ENCODE measurements at places on chromosomes 6 and 20.

DNA sequence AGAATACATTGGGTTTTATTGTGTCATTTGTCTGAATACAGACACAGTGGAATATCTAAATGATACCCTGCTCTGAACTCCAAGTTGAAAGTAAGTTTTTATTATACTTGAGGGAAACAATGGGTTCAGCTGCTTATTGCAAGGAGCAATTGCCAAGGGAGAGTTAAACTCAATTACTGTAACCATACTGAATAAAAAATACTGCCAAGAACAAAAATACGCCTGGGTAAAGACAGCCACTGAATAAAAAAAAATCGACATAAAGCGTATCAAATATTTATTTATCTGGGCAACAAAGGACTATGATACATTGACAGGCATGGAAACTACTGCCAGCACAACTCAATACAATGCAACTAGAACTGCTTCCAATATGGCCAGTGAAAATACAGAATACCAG is 18.1 kb downstream of the TFAP2A start:
- DNase-seq: no peak

DNA sequence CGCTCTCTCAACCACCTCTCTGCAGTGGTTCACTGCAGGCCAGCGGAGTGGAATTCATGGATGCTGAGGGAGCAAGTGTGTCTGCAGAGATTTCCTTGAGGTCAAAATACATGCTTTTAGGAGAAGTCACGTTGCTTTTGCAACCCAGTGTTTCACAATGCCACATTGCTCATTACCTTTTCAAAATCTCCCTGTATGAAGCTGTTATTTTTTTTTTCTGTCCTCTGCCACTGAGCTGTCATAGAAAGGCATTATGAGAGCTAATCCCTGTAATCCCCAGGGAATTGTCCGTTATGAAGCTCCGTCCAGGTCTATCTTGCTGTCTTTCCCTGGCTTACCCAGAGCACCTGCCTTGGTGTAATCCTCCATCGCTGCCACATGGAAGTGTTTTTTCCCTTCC is 60.5 kb upstream of the SLC22A23 start:
- DNase-seq: peak; percentile 96

DNA sequence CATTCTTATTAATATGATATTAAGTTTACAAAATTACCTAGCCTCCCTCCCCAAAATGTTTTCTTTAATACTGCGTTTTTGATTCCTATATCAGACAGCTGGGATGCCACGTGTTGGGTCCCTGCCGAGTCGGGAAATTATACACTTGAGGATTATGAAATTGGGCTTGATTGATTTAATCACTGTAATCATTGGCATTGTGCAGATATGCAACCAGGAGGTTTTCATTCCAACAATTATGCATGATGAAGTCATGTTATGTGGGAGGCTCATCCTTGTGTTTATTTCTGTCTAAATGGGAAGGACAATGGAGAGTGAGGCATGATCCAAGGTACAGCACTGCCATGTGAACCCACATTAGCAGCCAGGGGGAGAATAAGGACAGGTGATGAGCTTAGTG is 30.6 kb upstream of the RIPOR2 start:
- DNase-seq: no peak

DNA sequence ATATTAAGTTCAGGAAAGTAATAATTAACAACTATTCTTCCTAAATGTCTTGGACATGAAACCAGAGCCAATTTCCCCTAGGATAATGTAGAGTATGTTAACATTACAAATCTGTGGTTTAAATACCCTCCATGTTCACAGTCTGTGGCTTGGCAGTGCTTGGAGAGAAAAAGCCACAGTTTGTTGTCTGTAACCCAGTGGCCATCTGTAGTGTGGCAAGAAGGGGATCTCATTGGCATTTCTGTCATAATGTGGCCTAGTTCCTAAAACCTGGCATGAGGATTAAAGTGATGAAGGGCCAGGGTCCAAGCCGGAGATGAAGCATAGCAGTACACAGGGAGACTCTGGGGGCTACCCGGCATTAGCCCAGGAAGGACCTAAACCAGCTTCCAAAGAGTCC is 31.2 kb downstream of the SYNE1 start:
- DNase-seq: peak; percentile 63

DNA sequence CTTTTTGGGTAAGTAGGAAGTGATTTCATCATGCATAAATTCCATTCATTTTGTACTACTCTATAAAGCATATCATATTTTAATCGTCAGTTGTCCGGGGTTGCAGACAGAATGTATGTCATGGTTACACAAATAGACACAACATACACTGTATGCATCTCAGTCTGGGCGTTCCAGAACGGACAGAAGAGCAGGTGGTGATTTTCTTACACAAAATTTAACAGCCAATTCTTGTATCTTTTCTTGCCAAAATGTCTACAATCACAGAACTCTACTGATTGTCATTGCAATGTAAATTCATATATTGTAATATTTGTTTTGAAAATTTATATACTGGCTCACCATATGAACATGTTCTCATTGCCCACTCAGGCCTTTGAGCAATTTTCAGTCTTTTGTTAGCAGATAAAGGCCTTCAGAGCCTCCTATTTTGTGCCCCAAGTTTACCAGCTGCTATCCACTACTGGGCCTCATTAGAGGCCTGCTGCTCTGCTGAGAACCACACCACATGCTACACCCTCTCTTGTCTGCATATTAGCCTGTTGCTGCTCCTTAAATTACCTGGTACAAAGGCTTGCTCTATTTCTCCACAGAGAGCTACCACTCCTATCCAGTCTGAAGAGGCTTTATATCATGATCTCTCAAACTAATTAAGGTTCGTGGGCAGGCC is 61.5 kb downstream of the PRDM13 start:
- no peak for DNase-seq

DNA sequence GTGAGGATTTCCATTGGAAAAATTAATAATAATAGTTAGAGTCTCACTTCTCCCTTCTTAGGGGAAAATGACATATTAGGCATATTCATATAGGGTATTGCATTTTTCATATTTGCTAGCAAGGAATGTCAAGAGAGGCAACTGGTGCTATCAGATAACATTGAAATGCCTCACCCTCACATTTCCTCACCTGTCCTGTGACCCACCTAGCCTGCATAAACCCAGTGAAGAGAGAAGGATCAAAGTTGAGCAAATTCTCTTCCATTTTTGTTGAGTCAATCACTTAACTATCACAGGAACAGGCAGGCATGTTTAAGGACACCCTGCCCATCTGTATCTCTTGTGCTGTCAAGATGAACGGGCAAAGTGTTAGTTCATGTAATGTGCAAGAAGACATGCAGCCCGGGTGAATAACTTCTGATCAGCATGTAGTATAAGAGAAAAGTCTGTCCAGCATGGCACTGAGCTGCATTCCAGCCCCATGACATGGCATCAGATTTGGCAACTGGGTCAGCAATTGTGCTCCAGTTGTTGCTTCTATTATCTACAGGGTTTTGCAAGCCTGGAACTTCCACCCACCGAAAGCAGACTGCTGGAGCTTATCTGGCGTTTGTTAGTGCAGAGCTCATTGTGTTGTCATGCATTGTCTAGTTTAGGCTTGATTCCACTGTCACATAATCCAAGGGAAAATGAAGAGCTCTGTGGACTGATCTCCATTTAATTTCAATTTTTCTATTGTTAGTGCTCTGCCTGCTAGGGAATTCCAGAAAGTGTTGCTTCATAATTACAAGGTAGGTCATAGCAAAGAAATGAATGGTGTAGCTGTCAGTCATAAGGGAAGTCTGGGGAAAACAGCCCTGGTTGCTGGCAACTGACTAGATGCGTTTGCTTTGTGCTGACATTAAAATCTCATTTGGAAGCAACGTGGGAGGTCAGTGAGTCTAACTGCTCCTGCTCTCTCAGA is 138.4 kb upstream of the TNFAIP3 start:
- DNase-seq: peak; percentile 95

- no peak for DNase-seq
Measured at GRCh38 chr20:37702403-37703034, 8.7 kb downstream of the CTNNBL1 start.

DNA sequence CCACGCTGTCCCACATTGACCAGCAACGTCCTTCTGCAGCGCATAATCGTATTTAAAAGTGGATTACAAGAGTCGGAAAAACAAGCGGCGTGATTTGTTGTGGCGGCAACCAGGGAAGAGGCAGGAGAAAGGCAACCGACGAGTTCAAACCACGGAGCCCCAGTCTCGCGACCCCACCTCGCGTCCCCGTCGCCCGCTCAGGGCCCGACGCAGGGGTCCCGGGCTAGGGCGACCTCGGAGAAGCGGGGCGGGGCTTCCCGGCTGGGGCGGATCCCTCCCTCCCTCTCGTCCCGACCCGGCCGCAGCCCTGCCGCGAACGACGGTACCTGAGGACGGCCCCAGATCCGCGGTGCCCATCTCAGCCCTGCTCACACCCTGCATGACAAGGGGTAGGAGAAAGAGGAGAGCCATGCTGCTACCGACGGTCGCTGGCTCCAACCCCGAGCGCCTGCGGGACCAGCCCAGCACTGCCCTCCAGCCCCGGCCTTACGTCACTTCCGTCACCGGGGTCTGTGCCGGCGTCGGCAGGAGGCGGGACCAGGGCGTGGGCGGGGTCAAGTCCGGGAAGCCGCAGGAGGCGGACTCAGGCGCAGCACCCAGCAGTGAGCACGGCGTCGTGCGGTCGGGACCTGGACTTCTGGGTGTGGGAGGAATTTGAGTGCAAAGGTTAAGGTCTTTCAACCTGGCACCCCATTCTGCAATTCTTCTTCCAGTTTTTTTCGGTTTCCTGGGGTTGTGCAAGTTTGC is at the start of gene IFNGR1:
Gene IFNGR1 (minus strand): TSS at position 469 of the 747 bp plus-strand sequence. CDS start 58 bp downstream, at position 411.
- DNase-seq: peak; percentile 85

- DNase-seq: no peak
Measured at GRCh38 chr6:40276141-40276540, 311.0 kb downstream of the LRFN2 start.

- no peak for DNase-seq
Measured at GRCh38 chr6:30097902-30098768, 14.8 kb downstream of the TRIM31 start.

DNA sequence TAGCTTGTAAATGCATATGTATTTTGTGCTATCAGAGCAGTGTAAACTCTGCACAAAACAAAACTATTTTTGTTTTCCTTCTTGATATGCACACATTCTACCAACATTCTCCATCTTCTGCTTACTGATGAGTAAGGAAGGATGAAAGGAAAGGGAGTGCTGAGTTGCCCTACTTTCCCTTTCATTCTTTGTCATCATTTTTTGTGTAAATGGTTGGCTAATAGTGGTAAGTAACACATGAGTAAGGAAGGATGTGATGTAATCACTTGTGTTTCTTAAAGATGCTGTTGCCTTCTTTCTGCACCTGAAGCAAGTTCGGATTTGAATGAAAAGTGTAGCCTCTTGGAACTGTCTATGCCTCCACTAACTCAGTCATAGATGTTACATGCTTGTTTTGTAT is 4.6 kb upstream of the REV3L start:
- peak; percentile 83 for DNase-seq

DNA sequence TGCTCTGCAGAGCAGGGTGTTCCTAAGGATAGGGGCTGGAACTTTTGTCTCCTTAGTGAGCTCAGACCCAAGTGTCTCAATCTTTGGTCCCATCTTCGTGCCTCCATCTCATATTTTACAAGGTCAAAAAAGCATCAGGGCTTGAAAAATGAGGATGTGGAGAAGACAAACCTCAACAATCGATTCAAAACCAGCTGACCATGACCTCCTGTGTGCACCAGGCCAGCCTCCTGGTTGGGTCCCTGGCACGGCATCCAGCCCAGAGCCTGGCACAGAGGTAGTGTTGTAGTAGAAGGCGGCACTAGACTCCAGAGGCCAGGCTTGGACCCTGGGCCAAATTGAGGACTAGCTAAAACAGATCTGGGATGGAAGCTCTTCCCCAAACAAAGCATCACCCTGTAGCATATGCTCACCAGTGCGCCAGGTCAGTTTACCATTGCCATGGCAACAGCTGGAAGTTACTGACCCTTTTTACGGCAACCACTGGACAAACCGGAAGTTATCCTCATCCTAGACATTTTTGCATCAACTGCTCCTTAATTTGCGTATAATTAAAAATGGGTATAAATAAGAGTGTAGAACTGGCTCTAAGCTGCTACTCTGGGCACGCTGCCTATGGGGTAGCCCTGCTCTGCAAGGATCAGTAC is 69.3 kb upstream of the BLCAP start:
- no peak for DNase-seq

DNA sequence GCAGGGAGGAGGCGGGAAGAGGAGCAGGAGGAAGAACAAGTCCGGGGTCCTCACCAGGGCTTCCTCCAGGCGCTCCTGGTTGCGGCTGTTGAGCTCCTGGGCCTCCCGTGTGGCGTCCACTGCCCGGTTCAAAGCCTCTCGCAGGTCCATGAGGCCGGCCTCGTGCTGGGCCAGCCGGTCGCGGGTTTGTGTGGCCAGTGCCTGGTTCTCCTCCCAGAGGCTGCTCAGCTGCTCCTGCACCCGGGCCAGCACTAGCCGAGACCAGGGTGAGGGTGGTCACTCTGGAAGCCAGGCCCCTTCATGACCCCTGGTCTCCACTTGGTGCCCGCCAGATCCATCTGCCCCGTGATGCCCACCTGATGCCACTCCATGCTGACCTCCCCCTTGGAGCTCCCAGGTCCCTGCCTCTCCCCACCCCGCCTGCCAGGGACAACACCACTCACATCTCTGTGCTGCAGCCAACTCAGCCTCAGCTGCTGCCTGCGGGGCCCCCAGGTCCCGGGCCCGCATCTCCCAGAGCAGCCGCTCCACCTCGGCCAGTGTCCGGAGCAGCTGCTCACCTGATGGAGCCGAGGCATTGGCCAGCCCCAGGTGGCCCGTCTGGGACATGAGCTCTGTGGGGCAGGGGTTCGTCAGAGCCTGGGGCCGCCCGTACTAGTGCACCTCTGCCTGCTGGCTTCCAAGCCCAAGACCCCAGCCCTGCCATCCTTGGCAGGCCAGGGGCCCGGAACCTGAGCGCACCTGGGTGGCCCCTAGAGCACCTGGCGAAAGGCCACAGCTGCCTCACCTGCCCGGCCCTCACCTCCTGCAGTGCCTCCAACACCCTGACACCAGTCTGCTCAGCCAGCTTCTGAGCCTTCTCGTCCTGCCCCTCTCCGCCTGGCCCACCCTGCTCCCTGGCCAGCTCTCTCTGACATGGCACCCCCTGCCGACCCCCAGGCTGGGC is 15.9 kb downstream of the ADRM1 start:
- DNase-seq: no peak

- peak; percentile 90 for DNase-seq
Measured at GRCh38 chr6:1609648-1610496, at the start of gene FOXC1. Gene FOXC1, plus strand, starts transcription at chr6:1609915. Its CDS starts 531 bp downstream, at chr6:1610446.

GRCh38 chr6:158782432-158783166 is 36.6 kb downstream of the EZR start:
- no peak for DNase-seq

DNA sequence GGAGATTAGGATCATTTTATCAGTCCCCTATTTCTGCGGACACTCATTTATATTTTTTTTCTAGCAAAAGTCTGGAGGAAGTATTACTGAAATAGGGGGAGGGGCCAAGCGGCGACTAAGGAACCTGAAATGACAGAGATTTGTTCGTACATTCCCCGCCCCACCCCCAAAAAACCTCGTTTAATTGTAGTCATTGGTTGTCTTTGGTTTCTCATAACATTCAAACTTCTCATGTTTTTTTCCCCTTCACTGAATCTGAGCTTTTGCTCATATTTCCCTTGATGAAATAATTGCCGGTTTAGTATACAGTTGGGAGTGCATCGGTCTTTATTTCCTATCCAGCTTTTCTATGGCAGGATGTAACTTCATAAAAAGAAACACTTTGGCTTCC is 768 bp upstream of the FYN start:
- peak; percentile 13 for DNase-seq
